Activated CD8-positive, alpha-beta T cell treated with anti-CD3 and anti-CD28 coated beads for 36 hours (primary cell): ENCODE measurements at places on chromosomes 16 and 17. TPM values are rescaled to one million over a fixed set of nuclear protein-coding genes. Genes with fewer than 3 reads are reported as not detected.

Gene RAB26
- total RNA-seq = 0.34 TPM

Gene MIEN1
- total RNA-seq = 34.0 TPM

- DNase-seq = no peak
Measured at GRCh38 chr16:68426347-68426652, 22.0 kb downstream of the SMPD3 start.

- no peak for DNase-seq
Measured at GRCh38 chr17:16506188-16506587, 14.2 kb upstream of the LRRC75A start.

- DNase-seq = no peak
Measured at GRCh38 chr16:79847569-79847968, 247.0 kb upstream of the MAF start.

- no peak for DNase-seq
Measured at GRCh38 chr17:3761918-3762380, 38.2 kb downstream of the HASPIN start.

Gene UBB
- 1,334 TPM for total RNA-seq

Gene TEPSIN
- 28.2 TPM for total RNA-seq

GRCh38 chr17:78120971-78121800 is 7.4 kb downstream of the TMC6 start:
- DNase-seq = peak; percentile 79

Gene SLC5A10
- total RNA-seq = not detected

- no peak for DNase-seq
Measured at GRCh38 chr17:41655611-41656111, 31.3 kb upstream of the KRT17 start.
